ENCODE measurements at places on chromosomes 2 and 18.

DNA sequence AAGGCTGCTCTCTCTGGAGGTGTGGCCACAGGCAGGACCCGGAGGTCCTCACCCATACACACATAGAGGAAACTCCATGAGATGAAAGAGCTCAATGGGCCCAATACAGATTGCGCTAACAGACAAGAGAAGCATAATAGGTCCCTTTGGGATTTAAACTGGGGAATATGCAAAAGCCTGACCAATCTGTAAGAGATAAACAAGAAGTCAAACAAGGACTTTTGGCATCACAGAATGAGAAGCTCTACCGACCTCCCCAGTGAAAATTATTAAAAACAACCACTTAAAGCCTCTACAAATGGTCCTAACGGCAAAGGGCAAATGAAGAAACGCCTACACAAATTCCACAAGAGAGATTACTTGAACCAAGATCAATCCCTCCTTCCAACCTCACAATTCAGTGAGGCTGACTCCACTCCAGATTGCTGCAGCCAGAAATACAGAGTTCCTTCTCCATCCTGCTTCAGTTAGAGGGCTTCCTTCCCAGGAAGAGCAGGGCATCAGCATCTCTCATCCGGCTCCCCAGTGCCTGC is 10.8 kb downstream of the IWS1 start:
- DNase-seq = no peak

DNA sequence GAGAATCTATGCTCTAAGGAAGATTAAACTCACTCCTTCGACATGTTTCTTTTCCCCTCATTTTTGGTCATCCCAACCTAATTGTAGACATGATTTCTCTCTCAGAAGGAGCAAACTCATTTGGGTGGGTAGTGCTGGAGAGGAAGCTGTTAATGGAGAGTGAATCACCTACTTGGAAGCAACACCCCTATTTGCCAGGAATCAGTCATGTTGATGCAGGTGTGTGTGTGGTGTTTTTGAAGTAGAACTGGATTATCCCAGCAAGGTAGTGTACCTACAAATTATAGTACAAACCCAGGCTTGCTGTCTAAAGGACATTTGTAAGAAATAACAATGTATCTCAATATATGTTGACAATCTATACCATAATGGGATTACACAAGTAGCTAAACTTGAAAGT is 186.4 kb downstream of the EPHA4 start:
- DNase-seq = no peak

DNA sequence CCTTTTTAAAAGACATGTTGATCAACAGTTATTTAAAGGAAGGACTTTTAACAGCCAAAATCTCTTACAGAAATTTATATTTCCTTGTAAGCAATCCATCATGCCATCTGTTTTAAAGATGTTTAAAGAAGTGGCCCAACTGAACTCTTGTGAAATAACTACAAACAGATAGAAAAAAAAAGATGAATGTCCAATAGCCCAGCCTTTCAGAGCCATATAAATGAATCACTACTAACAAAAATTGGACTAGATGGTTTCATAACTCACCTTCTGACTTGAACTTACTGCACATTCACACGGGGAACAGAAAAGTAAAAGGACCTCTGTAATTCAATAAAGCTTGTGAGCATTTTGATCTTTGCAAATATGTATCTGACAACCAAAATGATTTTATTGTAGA is 319.0 kb upstream of the CHAC2 start:
- DNase-seq = no peak

GRCh38 chr2:75476761-75477160 is 84.0 kb downstream of the EVA1A start:
- peak; percentile 67 for DNase-seq

DNA sequence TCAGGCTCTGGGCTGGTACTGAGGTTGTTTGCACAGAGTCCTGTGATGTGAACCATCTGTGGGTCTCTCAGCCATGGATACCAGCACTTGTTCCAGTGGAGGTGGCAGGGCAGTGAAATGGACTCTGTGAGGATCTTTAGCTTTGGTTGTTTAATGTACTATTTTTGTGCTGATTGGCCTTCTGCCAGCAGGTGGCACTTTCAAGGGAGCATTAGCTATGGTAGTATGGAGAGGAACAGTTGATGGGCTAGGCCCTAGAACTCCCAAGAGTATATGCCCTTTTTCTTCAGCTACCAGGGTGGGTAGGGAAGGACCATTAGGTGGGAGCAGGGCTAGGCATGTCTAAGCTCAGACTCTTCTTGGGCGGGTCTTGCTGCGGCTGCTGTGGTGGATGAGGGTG is 257.0 kb upstream of the GYPC start:
- no peak for DNase-seq

- DNase-seq = no peak
These were observed 150.5 kb upstream of the XPO1 start for GRCh38 chr2:61688369-61689334.

DNA sequence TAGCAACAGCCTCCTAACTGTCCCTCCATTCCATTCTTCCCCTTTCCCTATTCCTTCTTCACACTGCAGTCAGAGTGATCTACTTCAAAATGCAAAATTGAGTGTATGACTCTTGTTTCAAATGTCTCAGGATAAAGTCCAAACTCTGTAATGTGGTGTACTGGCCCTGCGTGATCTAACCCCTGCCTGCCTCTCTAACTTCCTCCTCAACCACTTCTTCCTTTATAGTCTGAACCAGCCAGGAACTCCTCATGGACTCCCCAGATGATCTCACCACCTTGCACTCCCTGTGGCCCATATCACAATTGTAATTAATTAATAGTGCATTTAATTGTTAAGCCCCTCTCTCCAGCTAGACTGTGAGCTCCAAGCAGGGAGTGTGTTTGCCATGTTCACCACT is 3.1 kb upstream of the B3GNT2 start:
- no peak for DNase-seq

DNA sequence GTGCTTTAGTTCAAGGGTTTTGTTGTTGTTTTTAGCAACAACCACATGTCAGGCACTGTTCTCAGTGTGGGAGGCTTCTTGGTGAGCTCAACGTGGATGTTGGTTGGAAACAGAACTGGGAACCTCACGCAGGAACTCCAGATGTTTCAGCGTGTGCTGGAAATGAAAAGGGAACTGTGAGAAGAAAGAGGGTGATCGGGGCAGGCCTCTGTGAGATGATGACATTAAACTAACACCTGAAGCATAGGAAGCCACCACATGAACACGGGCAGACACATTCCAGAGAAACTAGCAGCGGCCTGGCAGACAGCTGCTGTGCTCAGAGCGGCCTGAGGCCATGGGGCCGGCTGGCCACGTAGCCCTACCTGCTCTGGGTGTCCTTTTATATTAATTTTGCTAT is 66.4 kb downstream of the COA5 start:
- DNase-seq = no peak

GRCh38 chr2:59339121-59339836 is 1098.2 kb upstream of the FANCL start:
- DNase-seq = no peak

- peak; percentile 39 for DNase-seq
These were observed 208.2 kb upstream of the REV1 start for GRCh38 chr2:99697811-99698568.

GRCh38 chr2:214264171-214264570 is 146.7 kb upstream of the VWC2L start:
- DNase-seq = no peak

- DNase-seq = no peak
These were observed 30.0 kb upstream of the IGFBP2 start for GRCh38 chr2:216603010-216603883.

DNA sequence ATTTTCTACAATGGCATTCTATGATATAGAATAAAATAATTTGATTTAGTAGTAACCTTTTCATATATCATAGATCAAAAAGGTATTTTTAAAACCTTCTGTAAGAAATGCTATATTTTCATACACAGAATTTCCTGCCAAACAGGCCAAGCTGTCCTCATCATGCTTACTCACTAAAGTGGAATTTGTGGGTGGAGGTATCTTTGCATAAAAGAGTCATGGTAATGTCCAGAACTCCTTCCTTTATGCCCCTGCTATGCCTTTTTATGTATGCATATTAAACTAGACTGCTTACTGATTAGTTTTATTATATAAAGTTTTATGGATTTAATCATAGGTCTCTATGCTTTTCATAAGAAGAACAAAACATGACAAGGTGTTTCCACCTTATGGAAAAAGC is 27.5 kb upstream of the MARCHF7 start:
- DNase-seq = peak; percentile 36

GRCh38 chr18:51162617-51163016 is 34.9 kb downstream of the MEX3C start:
- no peak for DNase-seq

DNA sequence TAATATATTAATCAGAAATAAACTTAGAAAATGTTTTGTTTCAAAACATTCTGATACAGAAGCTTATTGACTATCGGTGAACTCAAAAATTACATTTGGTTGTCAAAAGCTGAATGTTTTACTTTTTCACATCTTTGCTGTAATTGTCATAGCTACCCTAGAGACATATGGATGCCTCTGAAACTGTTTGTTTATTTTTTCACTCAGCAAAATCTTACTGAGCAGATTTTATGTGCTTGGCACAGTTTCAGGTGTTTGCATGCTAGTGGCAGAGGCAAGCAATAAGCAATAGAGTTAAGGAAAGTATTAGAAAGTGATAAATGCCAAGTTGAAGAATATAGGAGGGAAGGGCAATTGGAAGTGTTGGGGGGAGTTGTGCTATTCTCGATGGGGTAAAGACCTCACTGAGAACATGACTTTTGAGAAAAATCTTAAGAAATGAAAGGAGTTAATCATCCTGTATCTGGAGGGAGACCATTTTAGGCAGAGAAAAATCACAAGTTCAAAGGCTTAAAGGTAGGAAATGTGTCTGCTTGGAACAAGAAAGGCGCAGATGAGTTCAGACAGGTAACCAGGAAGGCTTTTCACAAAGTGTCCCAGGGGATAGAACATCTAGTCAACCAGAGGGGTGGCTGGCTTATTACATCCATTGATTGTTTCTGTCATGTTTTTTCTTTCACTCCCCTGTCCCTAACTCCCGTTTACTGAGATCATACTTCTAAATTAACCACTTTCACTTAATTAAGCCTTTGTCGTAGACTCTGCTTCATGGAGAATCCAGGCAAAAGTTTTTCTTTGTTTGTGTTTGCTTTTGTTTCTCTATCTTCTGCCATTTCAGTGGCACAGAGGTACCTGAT is 27.2 kb upstream of the COBLL1 start:
- peak; percentile 62 for DNase-seq

Measured in HFFc6 (cell line).